ENCODE measurements at places on chromosomes 5 and 9.
A peak's percentile ranks its signal among the peaks of the same experiment; 100 is the strongest.

DNA sequence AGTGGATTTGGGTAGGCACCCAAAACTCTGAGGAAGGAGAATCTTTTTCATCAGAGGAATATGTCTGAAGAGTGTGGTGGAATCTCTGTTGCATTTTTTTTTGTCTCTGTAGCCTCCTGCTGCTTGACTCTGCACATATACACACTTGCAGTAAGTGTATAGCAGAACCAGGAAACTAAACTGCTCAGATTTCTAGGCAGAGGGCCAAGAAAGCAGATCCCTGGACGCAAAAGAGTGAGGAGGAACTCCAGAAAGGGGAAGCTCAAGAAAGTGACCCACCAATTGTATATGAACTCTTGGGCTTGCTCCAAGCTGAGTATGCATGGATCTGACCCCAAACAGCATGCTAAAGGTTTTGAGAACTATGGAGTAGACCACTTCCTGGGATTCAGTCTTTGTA, 181.8 kb downstream of the GADD45G start:
- no peak for DNase-seq

DNA sequence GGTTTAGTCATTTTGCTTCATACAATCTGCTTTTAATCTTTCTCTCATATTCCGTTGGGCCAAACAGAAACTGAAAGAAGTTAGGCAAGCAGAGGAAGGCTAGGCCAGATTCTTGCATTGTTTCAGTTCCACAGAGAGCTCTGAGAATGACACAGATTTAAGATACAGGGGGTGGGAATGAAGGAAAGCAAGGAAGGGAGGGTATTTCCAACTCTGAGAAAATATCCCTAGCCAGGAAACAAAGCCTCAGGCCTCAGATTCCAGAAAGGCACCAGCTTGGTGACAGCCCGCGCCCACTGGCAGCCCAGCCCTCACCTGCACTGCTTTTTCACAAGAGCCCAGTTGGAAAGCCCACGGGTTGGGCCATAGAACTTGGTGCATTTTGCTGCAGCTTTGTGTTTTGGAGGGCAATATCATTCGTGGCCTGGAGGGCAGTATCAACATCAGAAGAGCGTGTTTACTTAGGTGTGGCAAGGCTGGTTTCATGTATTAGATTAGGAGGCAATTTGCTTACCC, 63.5 kb downstream of the ENC1 start:
- DNase-seq = no peak

GRCh38 chr5:147701468-147701867, 81.1 kb downstream of the JAKMIP2 start:
- DNase-seq = no peak

GRCh38 chr5:127290019-127290945, at the start of gene MEGF10:
Gene MEGF10 (plus strand): TSS chr5:127290796. CDS start chr5:127331309, 40,513 bp downstream.
- peak; percentile 44 for DNase-seq

- DNase-seq = no peak
These were observed 18.9 kb downstream of the APBA1 start for GRCh38 chr9:69653261-69653660.

GRCh38 chr5:171901764-171902163, 104.7 kb downstream of the FBXW11 start:
- no peak for DNase-seq

- no peak for DNase-seq
These were observed 891.4 kb upstream of the C9orf72 start for GRCh38 chr9:28464481-28465216.

DNA sequence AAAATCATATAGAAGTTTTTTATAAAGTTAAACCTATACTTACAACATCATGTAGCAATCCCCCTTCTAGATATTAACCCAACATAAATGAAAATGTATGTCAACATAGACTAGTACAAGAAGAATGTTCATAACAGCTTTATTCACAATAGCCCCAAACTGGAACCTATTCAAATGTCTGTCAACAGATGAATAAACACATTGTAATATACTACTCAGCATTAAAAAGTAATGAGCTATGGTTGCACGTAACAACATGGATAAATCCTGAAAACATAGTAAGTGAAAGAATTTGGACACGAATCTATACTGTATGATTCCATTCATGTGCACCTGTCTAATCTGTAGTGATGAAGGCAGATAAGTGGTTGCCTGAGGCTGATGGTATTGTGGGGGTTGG, 73.9 kb downstream of the CSNK1G3 start:
- DNase-seq = no peak

- no peak for DNase-seq
These were observed 210.9 kb downstream of the C9orf152 start for GRCh38 chr9:109996936-109997580.
